Activated CD8-positive, alpha-beta memory T cell treated with anti-CD3 and anti-CD28 coated beads, Interleukin-2, amount 10 ng/mL, durations not matched to agents 7 days and 5 days (primary cell): ENCODE measurements at places on chromosomes 16 and 17. TPM values are rescaled to one million over a fixed set of nuclear protein-coding genes. Genes with fewer than 3 reads are reported as not detected.

GRCh38 chr17:66764506-66764905 lies 70.4 kb upstream of the CACNG5 start:
- DNase-seq, result no peak

DNA sequence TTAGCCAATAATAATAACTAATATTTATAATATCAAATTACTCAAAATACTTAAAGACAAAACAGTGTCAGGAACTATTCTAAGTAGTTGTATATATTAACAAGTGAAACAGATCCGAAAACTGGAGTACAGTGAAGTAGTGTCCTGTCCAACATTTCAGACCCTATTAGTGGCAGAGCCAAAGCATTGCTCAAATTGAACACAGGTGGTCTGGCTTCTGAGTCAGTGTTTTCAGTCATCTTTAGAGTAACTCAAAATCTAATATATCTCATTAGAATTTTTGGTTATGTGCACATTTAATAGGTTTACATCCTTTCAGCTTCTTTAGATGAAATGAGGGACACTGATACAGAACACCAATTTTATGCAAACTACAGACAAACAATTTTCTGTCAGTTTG lies 652.5 kb downstream of the CDH11 start:
- DNase-seq, result no peak

The CHRNE gene
- 0.41 TPM for total RNA-seq

DNA sequence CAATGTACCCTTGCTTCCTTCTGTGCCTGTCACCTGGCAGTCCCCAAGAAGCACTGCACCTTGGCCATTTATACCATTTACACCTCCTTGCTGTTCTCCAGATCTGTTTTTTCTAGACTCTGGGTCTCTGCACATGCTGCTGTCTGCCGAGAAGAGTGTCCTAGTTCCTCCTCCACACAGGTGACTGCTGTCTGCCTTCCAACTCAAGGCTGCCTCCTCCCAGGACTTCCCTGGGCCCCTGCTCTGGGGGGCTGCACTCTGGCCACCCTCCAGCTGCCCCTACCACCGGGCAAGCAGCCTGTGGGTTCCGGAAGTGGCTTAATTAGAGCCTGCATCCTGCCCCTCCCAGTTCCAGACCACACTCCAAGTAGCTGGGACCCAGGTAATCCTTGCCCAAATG lies 5.7 kb upstream of the LIMD2 start:
- no peak for DNase-seq

DNA sequence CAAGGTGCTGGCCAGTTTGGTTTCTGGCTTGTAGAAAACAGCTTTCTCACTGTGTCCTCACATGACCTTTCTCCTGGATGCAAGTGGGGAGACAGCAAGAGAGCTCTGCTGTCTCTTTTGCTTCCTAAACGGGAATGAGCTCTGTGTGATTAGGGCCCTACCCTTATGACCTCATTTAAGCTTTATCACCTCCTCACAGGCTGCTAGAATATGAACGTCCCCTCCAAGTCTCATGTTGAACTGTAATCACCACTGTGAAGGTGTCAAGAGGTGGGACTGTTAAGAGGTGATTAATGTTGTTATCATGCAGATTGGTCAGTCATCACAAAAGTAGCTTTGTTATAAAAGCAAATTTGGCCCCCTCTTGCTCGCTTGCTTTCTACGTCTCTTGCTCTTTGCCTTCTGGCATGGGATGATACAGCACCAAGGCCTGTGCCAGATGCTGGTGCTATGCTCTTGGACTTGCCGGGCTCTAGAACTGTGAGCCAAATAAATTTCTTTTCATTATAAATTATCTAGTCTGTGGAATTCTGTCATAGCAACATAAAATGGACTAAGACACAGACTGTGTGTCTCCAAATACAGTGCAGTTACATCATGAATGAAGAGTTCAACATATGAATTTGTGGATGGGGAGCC lies 14.8 kb upstream of the POLR3E start:
- no peak for DNase-seq

DNA sequence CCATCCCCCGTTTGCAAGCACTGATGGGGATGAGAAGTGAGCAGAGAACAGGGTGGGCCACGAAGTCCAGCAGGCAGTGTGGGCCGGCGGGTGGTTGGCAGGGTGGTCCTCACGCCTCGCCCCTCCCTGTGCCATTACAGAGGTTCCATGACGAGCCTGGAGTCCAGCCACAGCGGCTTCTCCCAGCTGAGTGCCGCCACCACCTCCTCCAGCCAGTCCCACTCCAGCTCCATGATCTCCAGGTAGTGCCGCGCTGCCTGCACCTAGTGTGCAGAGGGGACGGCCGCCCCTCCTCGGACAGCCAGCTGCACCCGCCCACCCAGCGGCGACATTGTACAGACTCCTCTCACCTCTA lies 73.0 kb downstream of the SEC14L1 start:
- no peak for DNase-seq

GRCh38 chr16:77307426-77308162 lies 108.4 kb downstream of the SYCE1L start:
- no peak for DNase-seq

DNA sequence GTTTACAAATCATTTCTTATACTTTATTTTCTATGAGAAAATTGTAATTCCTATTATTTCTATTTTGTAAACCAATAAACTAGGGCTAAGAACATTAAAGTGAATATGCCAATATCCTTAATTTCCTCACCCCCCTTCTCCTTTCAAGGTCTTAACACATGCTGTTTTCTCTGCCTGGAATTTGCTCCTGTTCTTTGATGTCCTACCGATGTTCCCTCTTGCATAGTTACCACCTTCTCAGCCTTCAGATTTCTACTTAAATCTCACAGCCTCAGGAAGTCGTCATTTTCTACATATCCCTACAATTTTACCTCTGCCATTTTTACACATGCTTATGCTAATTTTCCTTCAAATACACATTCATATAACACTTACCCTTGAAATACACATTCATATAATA lies 890.9 kb upstream of the CDH8 start:
- no peak for DNase-seq

DNA sequence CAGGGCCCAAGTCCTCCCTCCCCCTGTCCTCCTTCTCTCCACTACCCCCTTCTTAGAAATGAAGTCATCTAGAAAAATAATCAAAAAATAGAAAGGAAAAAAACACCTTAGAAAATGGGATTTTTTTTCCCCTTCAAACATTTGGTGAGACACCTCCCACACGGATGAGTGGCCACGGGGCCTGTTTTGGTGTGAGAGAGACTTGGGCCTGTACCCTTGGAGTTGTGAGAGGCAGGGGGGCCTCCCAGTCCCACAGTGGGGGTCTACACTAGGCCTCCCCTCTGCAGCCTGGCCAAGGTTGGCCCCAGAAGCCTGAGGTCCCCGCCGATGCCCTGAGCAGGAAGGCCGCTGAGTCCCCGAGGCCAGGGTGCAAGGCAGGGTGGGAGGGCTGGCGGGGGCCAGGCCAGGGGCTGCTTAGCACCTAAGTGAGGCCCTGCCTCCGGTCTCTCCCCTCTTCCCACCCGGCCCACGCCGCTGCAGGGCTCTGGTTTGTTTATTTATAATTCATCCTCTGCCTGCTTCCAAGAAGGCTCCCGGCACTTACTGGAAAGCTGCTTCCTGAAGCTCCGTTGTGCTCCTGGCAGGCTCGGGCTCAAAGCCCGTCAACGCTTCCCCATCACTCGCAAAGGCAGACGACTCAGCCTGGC lies 26.4 kb downstream of the NPTX1 start:
- no peak for DNase-seq

GRCh38 chr17:67365738-67366192 lies 612 bp downstream of the PSMD12 start:
- DNase-seq, result peak; percentile 47

GRCh38 chr17:4693416-4693815 lies 10.5 kb downstream of the PELP1 start:
- no peak for DNase-seq

DNA sequence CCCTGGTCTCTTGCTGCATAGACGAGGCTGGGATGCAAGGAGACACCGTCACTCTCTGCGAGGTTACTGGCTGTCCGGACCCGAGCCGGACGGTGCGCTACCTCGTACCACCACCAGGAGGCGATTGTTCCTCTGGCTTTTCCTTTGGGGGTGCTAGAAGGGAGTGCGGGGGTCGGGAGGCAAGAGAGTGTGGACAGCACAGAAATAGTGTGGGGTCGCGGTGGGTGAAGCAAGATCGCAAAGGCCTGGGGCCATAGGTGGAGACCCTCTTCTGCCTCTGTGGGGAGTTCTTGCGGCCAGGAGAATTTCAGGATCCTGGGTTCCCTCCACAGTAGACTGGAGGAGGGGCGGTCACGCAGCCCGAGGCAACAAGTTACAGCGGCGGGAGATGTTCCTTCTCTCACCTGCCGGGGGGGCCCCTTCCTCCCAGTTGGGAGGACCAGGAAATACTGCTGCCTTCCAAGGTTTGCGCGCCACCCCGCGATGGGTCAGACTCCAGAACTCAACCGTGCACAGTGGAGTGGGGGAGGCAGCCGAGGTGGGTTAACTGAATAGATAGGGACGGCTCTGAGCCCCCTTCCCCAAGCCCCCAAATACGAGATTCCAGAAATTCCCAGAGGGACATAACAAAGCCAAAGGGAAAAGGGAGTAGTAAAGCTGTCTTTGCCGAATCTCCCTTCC lies 6.9 kb downstream of the PHOSPHO1 start:
- peak; percentile 82 for DNase-seq

DNA sequence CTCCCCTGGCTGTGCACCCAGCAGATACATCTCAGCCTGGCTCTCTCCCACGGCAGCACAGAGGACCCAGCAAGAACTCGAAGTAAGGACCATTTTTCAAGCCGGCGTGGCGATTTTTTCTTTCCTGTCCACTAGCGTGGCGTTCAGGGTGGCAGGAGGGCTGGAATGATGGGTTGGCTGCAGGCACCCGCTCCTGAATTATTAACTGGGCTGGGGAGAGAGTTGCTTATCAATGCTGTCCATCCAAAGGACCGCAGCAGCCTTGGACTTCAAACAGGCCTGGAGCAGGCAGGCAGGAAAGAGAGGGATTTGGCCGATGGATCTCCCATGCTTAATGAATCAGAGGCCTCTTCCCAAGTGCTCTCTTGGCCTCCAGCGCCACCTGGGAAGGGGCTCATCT lies 7.0 kb downstream of the C16orf82 start:
- DNase-seq, result no peak

The ACSM2B gene
- total RNA-seq, result 0.49 TPM

DNA sequence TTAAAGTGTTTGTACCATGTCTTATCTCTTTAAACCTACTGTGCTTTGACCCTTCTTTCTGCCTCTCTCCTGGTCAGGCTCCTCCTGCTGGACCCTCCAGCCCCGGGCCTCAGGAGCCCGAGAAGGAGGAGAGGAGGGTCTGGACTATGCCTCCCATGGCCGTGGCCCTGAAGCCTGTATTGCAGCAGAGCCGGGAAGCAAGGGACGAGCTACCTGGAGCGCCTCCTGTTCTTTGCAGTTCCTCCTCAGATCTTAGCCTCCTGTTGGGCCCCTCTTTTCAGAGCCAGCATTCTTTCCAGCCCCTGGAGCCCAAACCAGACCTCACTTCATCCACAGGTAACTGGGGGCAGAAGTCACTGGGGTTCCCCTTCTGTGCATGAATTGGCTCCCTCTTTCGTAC lies 13.6 kb downstream of the CNTROB start:
- DNase-seq, result no peak

GRCh38 chr16:86213437-86214205 lies 296.7 kb upstream of the FOXF1 start:
- DNase-seq, result no peak

The SPATA22 gene
- total RNA-seq, result 0.67 TPM

- no peak for DNase-seq
Observed at GRCh38 chr16:12677502-12677901, 126.2 kb downstream of the CPPED1 start.

DNA sequence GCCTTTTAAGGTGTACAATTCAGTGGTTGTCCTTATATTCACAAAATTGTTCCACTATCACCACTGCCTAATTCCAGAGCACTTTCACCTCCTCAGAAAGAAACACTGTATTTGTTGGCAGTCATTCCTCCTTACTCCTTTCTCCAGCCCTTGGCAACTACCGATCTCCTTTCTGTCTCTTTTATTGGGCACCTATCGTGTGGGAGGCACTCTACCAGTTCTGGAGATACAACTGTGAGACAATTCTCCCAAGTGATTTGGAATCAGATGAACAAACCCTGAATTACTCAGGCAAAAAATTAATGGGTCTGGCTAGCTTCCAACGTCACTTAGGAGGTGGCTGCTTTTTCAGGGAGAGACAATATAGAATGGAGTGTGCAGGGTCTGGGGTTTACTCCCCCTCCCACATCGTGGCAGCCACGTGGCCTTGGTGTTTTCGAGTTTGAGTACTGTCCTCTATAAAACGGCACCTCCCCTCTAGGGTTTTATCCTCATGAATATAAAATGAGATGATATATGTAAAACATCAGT lies 63.9 kb downstream of the SHISA9 start:
- no peak for DNase-seq

DNA sequence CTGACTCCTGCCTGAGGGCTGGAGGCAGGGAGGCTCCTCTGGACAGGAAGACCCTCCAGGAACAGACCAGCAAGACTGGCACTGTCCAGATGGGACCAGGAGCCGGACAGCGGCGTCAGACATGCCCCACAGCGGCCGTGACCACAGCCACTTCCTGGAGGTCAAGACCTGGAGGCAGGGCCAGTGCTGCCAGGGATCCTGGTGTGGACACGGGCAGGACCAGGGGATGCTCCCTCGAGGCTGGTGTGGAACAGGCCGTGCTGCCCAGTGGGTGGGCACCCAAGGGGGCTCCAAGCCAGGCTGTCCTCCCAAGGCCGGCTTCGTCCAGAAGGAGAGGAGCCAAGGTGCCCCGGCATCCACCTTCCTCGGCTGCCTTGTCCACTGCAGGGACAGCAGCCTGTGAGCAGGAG lies 4.5 kb upstream of the CCDC57 start:
- no peak for DNase-seq

The SDF2 gene
- total RNA-seq, result 48.9 TPM

GRCh38 chr16:67846063-67846319 lies 742 bp upstream of the NUTF2 start:
- no peak for DNase-seq

The ATP2A1 gene
- total RNA-seq, result 1.5 TPM

DNA sequence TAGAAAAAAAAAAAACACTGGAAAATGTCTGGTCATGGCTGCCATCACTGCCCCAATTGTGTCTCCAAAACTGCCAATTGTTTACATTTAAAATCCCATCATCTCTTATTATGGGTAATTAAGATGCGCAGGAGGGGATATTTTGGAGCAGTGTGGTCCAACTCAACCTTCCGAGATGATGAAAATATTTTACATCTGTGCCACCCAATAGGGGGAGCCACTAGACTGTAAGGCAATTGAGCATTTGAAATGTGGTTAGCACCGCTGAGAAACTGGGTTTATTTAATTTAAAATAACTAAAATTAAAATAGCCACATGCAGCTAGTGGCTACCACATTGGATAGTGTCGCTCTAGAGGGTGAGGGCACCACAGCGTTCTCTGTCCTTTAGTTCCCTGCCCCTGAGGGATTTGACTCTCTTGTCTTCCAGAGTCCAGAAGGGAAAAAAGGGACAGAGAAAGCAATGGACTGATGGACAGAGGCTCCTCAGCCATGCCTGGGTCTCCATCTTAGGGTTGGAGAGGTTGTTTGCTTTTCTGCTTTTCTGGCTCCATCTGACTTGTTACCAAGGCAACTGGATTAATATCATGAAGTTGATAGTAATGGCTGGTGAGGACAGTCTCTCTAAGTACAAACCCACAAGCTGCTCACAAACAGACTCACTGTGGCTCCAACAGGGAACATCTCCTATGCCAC lies 3.5 kb downstream of the MPO start:
- DNase-seq, result no peak

The DDX5 gene
- 926 TPM for total RNA-seq
